ENCODE measurements at places on chromosomes 6 and 20.

DNA sequence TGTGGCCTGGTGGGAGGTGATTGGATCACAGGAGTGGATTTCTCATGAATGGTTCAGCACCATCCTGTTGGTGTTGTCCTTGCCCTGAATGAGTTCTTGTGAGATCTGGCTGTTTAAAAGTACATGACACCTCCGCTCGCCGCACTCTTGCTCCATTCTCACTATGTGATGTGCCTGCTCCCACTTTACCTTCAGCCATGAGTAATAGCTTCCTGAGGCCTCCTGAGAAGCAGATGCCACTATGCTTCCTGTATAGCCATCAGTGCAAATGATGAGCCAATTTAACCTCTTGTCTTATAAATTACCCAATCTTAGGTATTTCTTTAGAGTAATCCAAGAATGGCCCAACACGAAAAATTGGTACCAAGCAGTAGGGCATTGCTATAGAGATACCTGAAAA lies 34.5 kb downstream of the KIF16B start:
- no peak for DNase-seq

DNA sequence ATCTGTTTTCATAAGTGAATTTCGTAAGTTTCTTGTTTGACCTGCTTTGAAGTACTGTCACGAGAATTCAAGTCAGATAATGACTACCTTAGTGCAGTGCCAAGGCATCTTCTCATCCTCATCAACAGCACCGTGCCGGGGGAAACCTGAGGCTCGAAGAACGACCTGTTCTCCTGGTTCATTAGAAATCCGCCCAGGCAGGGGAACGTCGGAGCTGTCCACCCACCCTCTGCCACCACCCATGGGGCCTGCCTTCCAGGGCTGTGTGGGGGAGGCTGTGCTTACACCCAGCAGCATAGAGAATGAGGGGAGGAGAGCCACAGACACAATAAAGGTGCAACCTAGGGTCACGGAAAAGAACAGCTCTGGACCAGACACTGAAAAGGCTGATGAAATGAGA lies 101.6 kb downstream of the RAMACL start:
- no peak for DNase-seq

DNA sequence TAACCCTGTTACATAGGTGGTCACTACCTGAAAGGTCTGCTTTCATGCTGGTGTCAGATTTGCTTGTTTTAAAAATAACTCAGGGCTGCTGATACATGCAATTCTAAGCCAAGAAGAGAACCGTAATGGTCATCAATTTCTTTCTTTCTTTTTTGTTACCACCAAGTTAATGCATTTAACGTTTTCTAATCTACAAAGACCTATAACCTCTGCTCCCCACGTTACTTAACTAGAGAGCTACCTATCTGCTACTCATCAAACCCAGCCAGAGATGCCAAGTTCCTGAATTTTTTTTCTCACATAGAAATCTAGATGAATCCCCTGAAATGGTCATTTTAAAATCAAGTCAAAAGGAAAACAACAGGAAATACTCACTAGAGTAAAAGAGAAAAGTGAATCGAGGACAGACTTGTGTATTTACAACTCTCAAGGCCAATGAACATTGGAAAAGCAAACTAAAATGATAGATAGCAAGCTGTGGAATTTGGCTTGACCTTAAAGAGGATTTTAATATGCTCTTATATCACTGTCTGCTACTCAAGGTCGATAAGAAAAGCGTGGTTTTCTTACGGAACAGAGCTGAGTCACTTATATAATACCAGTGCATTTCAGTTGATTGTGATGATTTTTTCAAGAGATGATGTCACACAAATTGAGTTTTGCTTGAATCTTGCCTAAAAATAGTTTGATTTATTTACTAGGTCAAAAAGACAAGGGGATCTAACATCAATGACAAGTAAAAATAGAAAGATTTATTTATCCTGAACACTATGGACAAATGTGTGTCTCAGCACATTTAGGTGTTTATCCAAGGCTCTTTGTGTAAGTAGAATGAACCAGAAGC lies 67.9 kb downstream of the SGK1 start:
- DNase-seq: no peak

DNA sequence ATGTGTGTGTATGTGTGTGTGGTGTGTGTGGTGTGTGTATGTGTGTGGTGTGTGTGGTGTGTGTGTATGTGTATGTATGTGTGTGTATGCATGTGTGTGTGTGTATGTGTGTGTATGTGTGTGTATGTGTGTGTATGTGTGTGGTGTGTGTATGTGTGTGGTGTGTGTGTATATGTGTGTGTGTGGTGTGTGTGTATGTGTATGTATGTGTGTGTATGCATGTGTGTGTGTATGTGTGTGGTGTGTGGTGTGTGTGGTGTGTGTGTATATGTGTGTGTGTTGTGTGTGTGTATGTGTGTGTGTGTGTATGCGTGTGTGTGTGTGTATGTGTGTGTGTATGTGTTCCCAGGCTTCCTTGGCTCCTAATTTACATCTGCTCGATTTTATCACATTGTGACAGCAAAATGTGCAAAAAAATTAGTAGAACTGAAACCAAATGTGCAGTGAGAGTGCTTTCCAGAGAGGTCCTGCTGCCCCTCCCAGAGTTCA lies 234.5 kb downstream of the BMP7 start:
- no peak for DNase-seq

DNA sequence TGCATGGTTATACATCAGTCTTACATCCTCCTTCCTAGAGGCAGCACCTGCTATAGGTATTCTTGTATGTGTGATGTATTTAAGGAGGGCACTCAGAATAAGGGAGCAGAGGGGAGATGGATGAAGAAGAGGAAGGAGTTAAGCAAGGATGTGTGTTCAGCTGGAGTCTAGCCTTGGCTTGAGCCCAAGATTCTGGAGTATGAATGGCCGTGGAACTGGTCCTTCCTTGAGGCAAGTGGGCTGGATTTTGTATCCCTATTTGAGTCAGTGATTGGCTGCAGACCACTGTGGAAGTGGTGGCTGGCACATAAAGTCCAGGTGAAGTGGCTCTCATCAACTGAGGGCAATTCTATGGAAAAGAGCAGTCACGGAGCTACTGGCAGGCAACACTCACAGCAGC lies 112.0 kb upstream of the RNF24 start:
- DNase-seq: no peak

GRCh38 chr6:92132957-92133356 lies 1286.4 kb downstream of the EPHA7 start:
- no peak for DNase-seq

- no peak for DNase-seq
Measured at GRCh38 chr6:164039954-164040375, 625.4 kb downstream of the QKI start.

DNA sequence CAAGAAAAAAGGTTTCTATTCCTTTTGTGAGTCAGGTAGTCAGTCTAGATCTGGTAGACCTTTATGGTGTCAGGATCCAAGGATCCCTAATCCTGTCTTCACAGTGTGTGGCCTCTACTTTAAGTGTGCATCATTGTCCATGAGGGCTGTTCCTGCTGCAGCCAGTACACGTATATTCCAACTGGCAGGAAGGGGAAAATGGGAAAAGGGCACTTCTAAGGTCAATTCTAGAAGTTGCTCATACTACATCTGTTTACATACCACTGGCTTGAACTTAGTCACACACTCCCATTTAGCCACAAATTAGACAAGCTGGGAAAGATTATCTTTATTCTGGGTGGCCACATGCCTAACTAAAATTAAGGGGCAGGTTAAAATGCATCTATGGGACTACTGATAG lies 9.7 kb upstream of the MMS22L start:
- DNase-seq: no peak

DNA sequence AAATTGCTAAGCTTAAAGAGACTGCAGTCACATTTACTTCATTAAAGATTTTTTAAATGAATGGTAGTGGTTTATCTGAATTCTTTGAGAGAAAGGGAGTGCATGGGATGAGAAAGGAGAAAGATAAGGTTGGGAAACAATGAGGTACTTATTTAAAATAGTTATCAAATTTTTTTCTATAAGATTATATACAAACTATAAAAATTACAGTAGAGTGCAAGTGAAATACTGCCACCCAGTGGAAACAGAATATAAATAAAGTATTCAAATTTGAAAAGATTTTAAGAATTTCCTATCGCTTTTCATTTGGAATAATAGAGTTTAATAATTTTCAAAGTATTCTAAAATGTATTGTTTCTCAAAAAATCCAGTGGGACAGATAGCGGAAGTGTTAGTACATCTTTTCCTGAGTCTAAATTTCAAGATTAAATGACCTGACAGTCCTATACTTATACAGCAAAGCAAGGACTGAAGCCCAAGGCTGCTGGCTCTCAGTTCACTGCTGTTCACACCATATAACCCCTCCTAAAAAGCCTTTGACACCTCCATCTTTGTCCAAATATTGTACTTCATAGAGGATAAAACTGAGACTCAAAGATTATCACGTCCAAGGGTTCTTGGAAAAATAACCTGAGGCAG lies 31.1 kb downstream of the EPM2A start:
- DNase-seq: no peak

DNA sequence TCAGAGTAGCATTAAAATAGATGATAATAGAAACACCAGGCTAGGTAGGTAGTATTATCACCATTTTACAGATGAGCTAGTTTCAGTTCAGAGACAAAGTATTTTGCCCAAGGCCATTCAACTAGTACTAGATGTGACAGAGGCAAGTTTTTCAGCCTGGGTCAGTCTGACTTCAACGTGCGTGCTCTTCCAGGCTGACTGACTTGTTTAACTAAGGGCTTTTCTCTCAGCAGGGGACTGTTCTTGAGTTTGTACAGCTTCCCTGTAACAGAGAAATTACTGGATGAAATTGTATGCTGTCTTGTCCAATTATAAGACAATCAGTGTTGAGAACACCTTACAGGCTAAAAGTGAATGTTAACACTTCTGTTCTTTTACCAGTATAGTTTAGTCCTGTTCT lies 333.5 kb upstream of the MAN1A1 start:
- DNase-seq: no peak

Data from stimulated activated CD8-positive, alpha-beta memory T cell treated with anti-CD3 and anti-CD28 coated beads, Interleukin-4, amount 100 ng/mL, for 4 hours (primary cell).